Ascending aorta (tissue), 2 donors: ENCODE measurements at places on chromosomes 5 and 9.

- no peaks in the 10 kb centered on the region for H3K4me1 ChIP-seq
- no peak overlapping the region for H3K27ac ChIP-seq
- no peak for DNase-seq
- no peaks in the 10 kb centered on the region for H3K27me3 ChIP-seq
- H3K4me3 ChIP-seq: no peak overlapping the region
Measured at GRCh38 chr5:107955321-107955720, 284.6 kb upstream of the EFNA5 start.

GRCh38 chr9:91269907-91270491 is 91.7 kb downstream of the AUH start:
- H3K27me3 ChIP-seq: no peaks in the 10 kb centered on the region
- no peaks in the 10 kb centered on the region for H3K36me3 ChIP-seq
- no peak overlapping the region for H3K27ac ChIP-seq
- H3K4me1 ChIP-seq: no peaks in the 10 kb centered on the region
- no peak overlapping the region for H3K4me3 ChIP-seq

DNA sequence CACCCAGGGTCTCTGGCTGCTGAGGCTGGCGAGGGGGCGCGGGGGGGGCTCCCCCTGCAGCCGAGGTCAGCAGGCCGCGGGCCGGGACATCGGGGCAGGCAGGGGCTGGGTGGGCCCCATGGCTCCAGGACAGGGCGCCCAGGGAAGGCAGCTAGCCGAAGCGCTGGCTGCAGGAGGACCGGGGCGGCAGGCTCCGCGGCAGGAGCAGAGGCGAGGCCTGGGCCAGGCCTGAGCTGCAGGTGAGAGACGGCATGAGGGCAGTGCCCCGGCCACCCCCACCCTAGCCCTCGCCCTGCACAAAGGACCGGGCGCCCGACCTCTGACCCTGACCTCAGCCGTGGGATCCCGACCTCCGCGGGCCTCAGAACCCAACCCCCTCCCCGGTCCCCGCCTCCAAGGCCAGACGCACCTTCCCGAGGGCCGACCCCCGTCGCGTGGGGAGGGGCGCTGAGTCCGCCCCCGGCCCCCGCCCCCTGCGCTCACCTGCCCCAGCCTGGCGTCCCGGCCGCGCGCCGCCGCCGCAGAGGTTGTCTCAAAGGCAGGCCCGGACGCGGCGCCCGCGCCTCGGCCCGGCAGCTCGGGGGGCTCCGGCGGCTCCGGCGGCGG is 431 bp downstream of the RNF208 start:
- H3K36me3 ChIP-seq: no peaks in the 10 kb centered on the region
- H3K4me1 ChIP-seq: peaks cover 19% of the 10 kb centered on the region

- H3K36me3 ChIP-seq: peaks cover 11% of the 10 kb centered on the region
- peaks cover 2% of the 10 kb centered on the region for H3K4me1 ChIP-seq
- no peaks in the 10 kb centered on the region for H3K27me3 ChIP-seq
- no peak overlapping the region for H3K27ac ChIP-seq
Measured at GRCh38 chr5:75340714-75341478, 3.9 kb downstream of the HMGCR start.

GRCh38 chr9:34072410-34072809 is 23.7 kb upstream of the UBAP2 start:
- no peaks in the 10 kb centered on the region for H3K27me3 ChIP-seq
- peaks cover 14% of the 10 kb centered on the region for H3K4me1 ChIP-seq
- no peaks in the 10 kb centered on the region for H3K36me3 ChIP-seq
- DNase-seq: no peak
- peak overlapping the region; percentile 20 for H3K27ac ChIP-seq

DNA sequence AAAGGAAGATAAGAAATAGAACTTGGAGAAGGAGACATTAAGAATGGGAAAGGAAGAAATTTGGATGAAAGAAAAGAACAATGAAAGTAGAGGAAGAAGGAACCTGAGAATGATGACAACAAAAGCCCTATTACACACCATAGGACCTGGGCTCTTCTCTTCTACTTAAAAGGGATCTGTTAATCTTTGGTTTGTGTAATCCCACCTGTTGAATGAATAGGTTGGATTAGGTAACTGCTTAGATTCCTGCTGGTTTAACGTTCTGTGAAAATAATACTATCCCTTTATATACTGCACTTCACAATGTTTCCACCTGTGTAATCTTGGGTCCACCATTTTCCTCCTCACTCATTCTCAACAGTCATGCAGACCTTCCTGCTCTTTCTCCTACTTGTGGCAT is 157.8 kb upstream of the ATP10B start:
- no peaks in the 10 kb centered on the region for H3K4me1 ChIP-seq
- no peak overlapping the region for H3K4me3 ChIP-seq
- H3K36me3 ChIP-seq: no peaks in the 10 kb centered on the region

- no peaks in the 10 kb centered on the region for H3K4me1 ChIP-seq
- peaks cover 5% of the 10 kb centered on the region for H3K27me3 ChIP-seq
- no peak overlapping the region for H3K4me3 ChIP-seq
- no peak overlapping the region for H3K27ac ChIP-seq
Measured at GRCh38 chr5:73304381-73304780, 131.4 kb downstream of the TMEM174 start.

- no peak overlapping the region for H3K27ac ChIP-seq
- no peaks in the 10 kb centered on the region for H3K27me3 ChIP-seq
- no peaks in the 10 kb centered on the region for H3K36me3 ChIP-seq
Measured at GRCh38 chr5:43268188-43268820, 44.9 kb downstream of the HMGCS1 start.

- H3K36me3 ChIP-seq: no peaks in the 10 kb centered on the region
- no peak for DNase-seq
- no peak overlapping the region for H3K27ac ChIP-seq
- no peak overlapping the region for H3K4me3 ChIP-seq
- no peaks in the 10 kb centered on the region for H3K27me3 ChIP-seq
- H3K4me1 ChIP-seq: no peaks in the 10 kb centered on the region
Measured at GRCh38 chr9:89613912-89614892, 9.4 kb downstream of the GADD45G start.

GRCh38 chr5:156401804-156402203 is 74.8 kb downstream of the SGCD start:
- H3K4me1 ChIP-seq: peaks cover 5% of the 10 kb centered on the region
- H3K4me3 ChIP-seq: no peak overlapping the region
- no peak overlapping the region for H3K27ac ChIP-seq
- no peaks in the 10 kb centered on the region for H3K36me3 ChIP-seq

GRCh38 chr9:11933926-11934325 is 759.3 kb upstream of the TYRP1 start:
- H3K36me3 ChIP-seq: no peaks in the 10 kb centered on the region
- H3K4me3 ChIP-seq: no peak overlapping the region
- no peaks in the 10 kb centered on the region for H3K4me1 ChIP-seq
- no peak overlapping the region for H3K27ac ChIP-seq
- DNase-seq: no peak
- no peaks in the 10 kb centered on the region for H3K27me3 ChIP-seq

- H3K4me3 ChIP-seq: no peak overlapping the region
- no peak for DNase-seq
- no peaks in the 10 kb centered on the region for H3K36me3 ChIP-seq
- H3K4me1 ChIP-seq: peaks cover 4% of the 10 kb centered on the region
- H3K27ac ChIP-seq: no peak overlapping the region
Measured at GRCh38 chr5:42596817-42597216, 159.8 kb upstream of the CCDC152 start.

DNA sequence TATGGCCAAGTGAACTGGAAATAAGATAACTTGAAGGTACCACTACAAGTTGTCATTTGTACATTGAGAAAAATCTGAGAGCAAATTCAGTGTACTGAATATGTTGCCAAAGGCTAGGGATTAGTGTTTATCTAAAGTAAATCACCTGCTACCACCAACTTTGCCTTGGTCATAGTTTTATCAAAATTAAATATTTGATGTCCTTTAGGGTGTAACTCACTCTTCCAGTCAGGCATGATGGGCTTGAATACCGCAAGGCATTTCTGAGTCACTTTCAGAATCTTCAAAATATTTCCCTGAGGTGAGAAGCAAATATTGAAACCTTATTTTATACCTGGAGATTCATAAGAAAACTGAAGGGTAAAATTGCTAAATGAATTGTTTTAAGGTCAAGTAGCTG is 1338.6 kb upstream of the ACO1 start:
- DNase-seq: no peak
- H3K27me3 ChIP-seq: no peaks in the 10 kb centered on the region
- H3K4me1 ChIP-seq: no peaks in the 10 kb centered on the region
- no peak overlapping the region for H3K4me3 ChIP-seq
- no peaks in the 10 kb centered on the region for H3K36me3 ChIP-seq
- H3K27ac ChIP-seq: no peak overlapping the region

DNA sequence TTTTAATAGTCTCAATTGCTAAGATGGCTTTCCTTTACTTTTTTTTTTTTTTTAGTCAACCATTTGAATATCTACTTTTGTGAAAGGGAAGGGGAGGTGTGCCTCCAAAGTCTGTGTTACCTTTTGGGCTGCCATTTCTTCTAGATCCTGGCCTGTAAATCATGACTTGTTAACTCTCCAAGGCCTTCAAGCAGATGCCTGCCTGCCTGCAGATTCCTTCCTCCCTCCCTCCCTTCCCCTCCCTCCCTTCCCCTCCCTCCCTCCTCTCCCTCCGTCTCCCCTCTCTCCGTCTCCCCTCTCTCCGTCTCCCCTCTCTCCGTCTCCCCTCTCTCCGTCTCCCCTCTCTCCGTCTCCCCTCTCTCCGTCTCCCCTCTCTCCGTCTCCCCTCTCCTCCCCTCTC is 73.1 kb downstream of the COMMD10 start:
- H3K27ac ChIP-seq: no peak overlapping the region
- H3K27me3 ChIP-seq: no peaks in the 10 kb centered on the region

DNA sequence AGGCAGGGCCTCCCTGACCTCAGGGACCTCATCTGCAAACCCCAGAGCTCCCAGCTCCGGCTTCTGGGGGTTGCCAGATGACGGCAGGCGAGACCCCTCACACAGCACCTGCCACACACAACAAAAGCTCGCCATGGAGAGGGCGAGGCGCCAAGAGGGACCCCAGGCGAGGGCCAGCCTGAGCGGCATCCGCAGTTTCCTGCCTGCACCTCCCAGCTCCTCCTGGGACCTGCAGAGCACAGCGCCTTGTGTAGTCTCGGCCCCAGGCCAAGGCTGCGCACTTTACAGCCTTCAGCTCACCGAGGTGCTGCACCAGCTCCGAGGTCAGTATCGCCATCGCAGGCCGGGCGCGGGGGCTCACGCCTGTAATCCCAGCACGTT is 82.4 kb upstream of the ADAMTS2 start:
- no peak overlapping the region for H3K4me3 ChIP-seq
- no peaks in the 10 kb centered on the region for H3K27me3 ChIP-seq
- no peak overlapping the region for H3K27ac ChIP-seq
- peak; percentile 38 for DNase-seq

- H3K27ac ChIP-seq: no peak overlapping the region
- H3K4me1 ChIP-seq: peaks cover 12% of the 10 kb centered on the region
- H3K4me3 ChIP-seq: no peak overlapping the region
- DNase-seq: peak; percentile 68
- H3K27me3 ChIP-seq: no peaks in the 10 kb centered on the region
Measured at GRCh38 chr5:158382473-158382872, 523.5 kb upstream of the CLINT1 start.

DNA sequence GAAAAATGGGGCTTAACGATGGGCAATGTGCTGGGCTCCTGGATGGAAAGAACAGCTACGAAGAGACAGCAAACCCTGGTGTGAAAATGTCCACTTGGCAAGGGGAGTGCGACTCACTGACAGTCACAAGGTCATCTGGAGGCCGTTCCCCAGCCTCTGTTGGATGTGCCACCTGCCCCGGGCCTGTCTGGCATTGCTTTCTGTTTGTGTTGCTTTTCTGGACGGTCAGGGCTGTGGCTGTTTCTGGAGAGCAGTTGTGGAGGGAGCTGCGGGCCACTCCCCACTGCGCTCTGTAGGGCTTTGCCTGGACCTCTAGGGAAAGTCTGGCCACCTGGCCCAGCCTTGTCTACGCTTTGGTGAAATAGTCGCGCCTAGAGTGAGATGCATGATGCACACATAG is 185.3 kb downstream of the IRX1 start:
- no peak overlapping the region for H3K4me3 ChIP-seq
- H3K36me3 ChIP-seq: no peaks in the 10 kb centered on the region
- DNase-seq: no peak
- H3K27ac ChIP-seq: no peak overlapping the region

GRCh38 chr5:95620870-95621838 is 1.3 kb downstream of the GPR150 start:
- peaks cover 3% of the 10 kb centered on the region for H3K4me1 ChIP-seq
- H3K27me3 ChIP-seq: no peaks in the 10 kb centered on the region
- peak overlapping the region; percentile 71 for H3K4me3 ChIP-seq
- no peaks in the 10 kb centered on the region for H3K36me3 ChIP-seq
- peak overlapping the region; percentile 0 for H3K27ac ChIP-seq
- DNase-seq: peak; percentile 66

DNA sequence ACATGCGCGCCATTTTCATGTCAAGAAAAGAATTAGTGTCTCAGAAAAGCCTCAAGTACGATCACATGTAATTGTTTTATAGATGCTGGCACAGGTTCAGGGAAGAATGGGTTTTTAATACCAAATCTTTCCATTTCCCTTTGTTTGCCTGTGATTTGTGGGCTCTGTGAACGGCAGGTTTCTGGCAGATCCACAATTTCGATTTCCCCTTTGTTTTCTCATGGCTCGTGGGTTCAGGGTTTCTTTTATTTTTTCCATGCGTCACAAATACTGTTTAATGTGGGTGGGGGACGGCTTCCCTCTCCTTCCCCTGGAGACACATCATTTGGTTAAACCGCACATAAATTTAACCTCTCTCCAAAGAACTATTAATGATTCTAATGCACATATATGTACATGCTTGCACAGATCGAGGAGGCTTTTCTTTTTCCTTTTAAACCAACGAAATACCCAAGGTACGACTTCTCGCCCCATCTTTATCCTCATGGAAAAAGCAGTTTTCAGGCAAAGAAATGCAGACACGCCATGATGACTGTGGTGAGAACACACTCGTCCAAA is 195.9 kb downstream of the SLIT3 start:
- no peak for DNase-seq
- peaks cover 20% of the 10 kb centered on the region for H3K4me1 ChIP-seq
- no peak overlapping the region for H3K27ac ChIP-seq
- no peaks in the 10 kb centered on the region for H3K27me3 ChIP-seq
- no peak overlapping the region for H3K4me3 ChIP-seq

- H3K4me1 ChIP-seq: no peaks in the 10 kb centered on the region
- DNase-seq: no peak
- H3K4me3 ChIP-seq: no peak overlapping the region
Measured at GRCh38 chr5:122374110-122374509, 62.1 kb downstream of the SNCAIP start.

GRCh38 chr5:7419846-7420245 is 23.9 kb downstream of the ADCY2 start:
- no peak overlapping the region for H3K4me3 ChIP-seq
- peaks cover 9% of the 10 kb centered on the region for H3K4me1 ChIP-seq
- DNase-seq: no peak
- H3K36me3 ChIP-seq: peaks cover 3% of the 10 kb centered on the region
- H3K27ac ChIP-seq: no peak overlapping the region
- no peaks in the 10 kb centered on the region for H3K27me3 ChIP-seq

GRCh38 chr5:67358186-67358585 is 161.6 kb upstream of the CD180 start:
- no peaks in the 10 kb centered on the region for H3K27me3 ChIP-seq
